Activated naive CD8-positive, alpha-beta T cell treated with anti-CD3 and anti-CD28 coated beads, Interleukin-2, amount 10 ng/mL, durations not matched to agents 7 days and 5 days (primary cell): ENCODE measurements at places on chromosomes 3 and 15. TPM values are rescaled to one million over a fixed set of nuclear protein-coding genes. Genes with fewer than 3 reads are reported as not detected.

DNA sequence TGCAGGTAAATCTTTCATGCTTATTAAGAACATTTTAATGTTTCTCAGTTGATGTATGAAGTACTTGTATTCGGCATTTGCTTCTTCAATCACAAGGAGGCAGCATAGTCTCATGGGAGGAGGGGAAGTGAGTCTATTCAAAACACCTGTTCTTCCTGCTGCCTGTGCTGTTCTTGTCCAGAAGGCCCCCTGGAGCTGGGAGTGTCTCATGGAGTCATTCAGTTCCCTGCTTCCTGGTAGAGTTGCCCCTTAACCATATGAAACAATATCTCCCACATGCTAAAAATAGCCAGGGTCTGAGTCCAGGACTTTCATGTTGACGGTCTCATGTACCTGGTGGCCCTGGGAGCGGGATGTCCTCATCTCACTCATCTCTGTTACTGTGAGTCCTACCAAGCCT is 15.5 kb upstream of the PPP1R2 start:
- H3K27me3 ChIP-seq, result no peaks in the 10 kb centered on the region
- H3K27ac ChIP-seq, result no peak overlapping the region
- DNase-seq, result no peak
- H3K4me3 ChIP-seq, result no peak overlapping the region

Gene IL16
- total RNA-seq, result 281 TPM

- H3K27ac ChIP-seq, result no peak overlapping the region
- no peaks in the 10 kb centered on the region for H3K4me1 ChIP-seq
- H3K36me3 ChIP-seq, result no peaks in the 10 kb centered on the region
- H3K4me3 ChIP-seq, result no peak overlapping the region
- H3K27me3 ChIP-seq, result peaks cover 3% of the 10 kb centered on the region
Observed at GRCh38 chr3:72058493-72059081, 273.6 kb upstream of the PROK2 start.

DNA sequence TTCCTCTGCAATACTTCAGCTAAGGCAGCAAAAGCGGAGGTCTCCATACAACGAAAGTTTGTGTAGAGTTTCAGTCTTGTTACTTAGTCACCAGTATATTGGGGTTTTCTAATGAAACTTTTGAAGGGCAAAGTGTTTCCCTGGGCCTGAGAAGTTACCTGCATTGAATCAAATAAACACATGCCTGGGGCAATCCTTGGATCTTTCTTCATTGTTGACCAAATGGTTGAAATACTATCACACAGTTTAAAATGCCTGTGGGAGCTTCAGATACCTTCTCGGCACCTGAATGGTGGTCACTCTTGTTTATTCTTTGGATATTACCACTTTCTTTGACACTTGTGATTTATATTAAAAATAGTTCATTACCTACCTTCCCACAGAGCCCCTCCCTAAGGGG is 988 bp upstream of the CHSY1 start:
- H3K4me1 ChIP-seq, result peaks cover 47% of the 10 kb centered on the region
- peak overlapping the region; percentile 98 for H3K4me3 ChIP-seq
- H3K27me3 ChIP-seq, result no peaks in the 10 kb centered on the region
- no peak for DNase-seq
- H3K36me3 ChIP-seq, result peaks cover 18% of the 10 kb centered on the region

DNA sequence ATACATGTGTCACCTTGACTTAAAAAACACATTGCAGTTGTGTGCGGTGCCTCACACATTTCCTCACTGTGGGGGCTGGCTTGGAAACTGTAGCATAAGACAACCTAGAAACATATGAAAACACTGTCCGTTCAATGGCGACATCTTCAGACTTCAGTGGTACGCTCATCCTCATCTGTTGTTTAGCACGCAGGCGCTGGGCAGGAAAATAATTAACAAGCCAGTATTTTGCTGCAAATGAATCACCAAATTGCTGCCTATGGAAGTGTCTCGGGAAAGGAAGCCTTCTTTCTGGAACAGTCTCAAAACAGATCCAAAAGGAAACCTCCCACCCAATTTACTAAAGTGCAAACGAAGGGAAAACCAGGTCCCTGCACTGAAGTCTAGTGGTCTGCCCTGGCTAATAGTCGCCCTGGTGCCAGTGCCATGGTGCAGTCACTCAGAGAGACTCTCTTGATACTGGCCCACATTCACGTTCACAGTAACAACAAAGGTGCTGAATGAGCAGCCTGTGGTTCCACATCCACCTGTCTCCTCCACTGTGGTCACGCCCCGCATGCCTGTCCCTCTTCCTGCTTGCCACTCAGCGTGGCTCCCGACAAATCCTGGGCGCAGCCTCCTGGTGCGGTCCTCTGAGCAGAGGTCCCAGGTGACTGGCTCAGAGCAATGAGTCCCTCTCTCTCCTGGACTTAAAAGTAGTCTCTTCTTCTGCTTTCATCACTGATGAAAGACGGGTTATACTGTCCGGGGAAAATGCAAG is 35.6 kb upstream of the MUC13 start:
- no peaks in the 10 kb centered on the region for H3K27me3 ChIP-seq
- H3K27ac ChIP-seq, result no peak overlapping the region
- peaks cover 47% of the 10 kb centered on the region for H3K36me3 ChIP-seq
- peaks cover 23% of the 10 kb centered on the region for H3K4me1 ChIP-seq
- no peak overlapping the region for H3K4me3 ChIP-seq

GRCh38 chr3:66713921-66714320 is 213.1 kb upstream of the LRIG1 start:
- no peak overlapping the region for H3K27ac ChIP-seq
- H3K4me1 ChIP-seq, result no peaks in the 10 kb centered on the region
- DNase-seq, result no peak

DNA sequence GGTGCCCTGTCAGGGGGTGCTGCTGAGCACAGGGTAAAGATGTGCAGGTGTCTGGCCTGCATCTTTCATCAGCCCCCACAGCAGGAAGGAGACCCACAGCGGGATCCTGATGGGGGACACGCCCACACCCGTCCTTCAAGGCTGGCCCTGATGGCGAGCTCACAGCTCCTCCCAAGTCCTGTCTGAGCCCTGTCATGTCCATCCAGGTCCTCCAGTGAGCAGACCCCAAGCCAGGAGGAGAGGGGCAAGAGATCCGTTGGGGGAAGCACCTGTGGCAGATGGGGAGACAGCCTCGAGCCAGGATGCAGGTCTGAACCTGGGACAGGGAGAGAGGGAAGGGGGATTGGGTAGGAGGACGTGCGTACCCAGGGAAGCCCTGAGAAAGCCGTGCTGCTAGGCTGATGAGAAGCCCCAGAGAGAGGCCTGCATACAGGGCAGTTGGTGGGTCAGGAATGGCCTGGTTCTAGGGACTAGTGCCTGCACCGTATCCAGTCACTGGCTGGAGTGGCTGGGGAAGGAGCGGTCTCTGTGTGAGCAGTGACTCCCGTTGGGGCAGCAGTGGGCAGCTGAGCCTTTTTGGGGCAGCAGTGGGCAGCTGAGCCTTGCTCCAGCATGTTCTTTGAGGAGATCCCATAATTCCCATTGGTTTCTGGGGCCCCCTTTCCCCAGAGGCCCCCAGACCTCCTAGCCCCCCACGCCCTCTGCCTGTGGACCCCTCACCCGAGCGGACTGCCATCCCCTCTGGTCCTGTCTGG is 133.3 kb upstream of the MEF2A start:
- DNase-seq, result peak; percentile 22
- no peak overlapping the region for H3K4me3 ChIP-seq
- H3K27ac ChIP-seq, result peak overlapping the region; percentile 16
- H3K36me3 ChIP-seq, result no peaks in the 10 kb centered on the region
- peaks cover 19% of the 10 kb centered on the region for H3K4me1 ChIP-seq
- no peaks in the 10 kb centered on the region for H3K27me3 ChIP-seq

Gene BFSP2
- total RNA-seq, result not detected

GRCh38 chr3:129971351-129972052 is 3.0 kb upstream of the TRH start:
- H3K4me3 ChIP-seq, result no peak overlapping the region
- H3K4me1 ChIP-seq, result peaks cover 5% of the 10 kb centered on the region
- no peak for DNase-seq
- peaks cover 50% of the 10 kb centered on the region for H3K27me3 ChIP-seq
- H3K36me3 ChIP-seq, result peaks cover 1% of the 10 kb centered on the region
- H3K27ac ChIP-seq, result no peak overlapping the region

DNA sequence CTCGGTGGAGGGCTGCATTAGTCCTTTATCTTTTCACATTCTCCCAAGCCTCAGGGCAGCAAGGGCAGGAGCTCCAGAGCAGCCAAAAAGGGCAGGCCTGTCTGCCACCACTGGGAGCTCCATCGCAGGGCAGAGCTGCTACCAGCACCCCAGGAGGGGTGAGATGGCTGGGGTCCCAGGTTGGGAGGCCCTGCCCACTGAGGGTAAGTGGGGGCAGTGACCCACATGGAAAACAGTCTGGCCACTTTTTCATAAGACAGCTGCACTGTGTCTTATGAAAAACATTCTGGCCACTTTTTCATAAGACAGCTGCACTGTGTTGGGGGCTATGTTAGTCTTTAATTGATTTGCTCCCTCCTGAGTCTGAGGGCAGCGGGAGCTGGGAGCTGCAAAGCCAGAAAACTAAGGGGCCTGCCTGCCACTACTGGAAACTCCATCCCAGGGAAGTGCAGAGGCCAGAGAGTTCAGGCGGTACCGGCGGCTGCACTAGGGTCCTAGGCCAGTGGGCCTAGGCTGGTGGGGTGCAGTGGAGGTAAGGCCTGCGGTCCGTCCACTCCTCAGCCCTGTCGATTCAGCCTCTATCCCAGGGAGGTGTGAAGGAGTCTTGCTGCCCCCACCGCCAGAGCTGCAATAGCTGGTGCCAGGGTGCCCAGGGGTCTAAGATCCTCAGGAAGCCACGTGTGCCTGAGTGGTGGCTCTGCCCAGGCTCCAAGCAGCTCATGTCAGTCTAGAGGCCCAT is 45.4 kb downstream of the TMCO5A start:
- no peak overlapping the region for H3K27ac ChIP-seq
- no peaks in the 10 kb centered on the region for H3K36me3 ChIP-seq
- H3K4me1 ChIP-seq, result no peaks in the 10 kb centered on the region
- H3K4me3 ChIP-seq, result no peak overlapping the region

Gene CFAP161
- total RNA-seq, result not detected

DNA sequence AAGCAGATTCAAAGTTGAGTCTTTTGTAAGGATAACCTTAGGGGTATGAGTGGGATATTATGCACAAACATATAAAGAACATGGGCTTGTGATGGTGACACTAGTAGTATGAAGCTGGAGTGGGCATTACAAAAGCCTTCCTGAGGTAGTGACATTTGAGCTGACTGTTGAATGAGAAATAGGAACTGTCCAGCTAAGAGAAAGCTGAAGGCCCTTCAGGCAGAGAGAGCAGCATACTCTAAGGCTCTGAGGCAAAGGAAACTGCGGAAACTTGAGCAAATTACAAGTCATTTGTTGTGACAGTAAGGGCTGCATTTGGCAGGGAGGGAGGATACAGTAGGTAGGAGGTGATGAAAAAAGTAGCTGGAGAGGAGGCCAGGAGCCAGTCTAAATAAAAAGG is 190.7 kb upstream of the CD96 start:
- peaks cover 1% of the 10 kb centered on the region for H3K36me3 ChIP-seq
- H3K27me3 ChIP-seq, result peaks cover 2% of the 10 kb centered on the region
- no peak overlapping the region for H3K27ac ChIP-seq

- no peak overlapping the region for H3K4me3 ChIP-seq
- DNase-seq, result no peak
- no peaks in the 10 kb centered on the region for H3K4me1 ChIP-seq
- no peaks in the 10 kb centered on the region for H3K36me3 ChIP-seq
- H3K27me3 ChIP-seq, result peaks cover 11% of the 10 kb centered on the region
Observed at GRCh38 chr3:159904455-159904854, 84.2 kb upstream of the IL12A start.

GRCh38 chr3:57152151-57153143 is 12.7 kb downstream of the IL17RD start:
- peaks cover 38% of the 10 kb centered on the region for H3K27me3 ChIP-seq
- no peak overlapping the region for H3K27ac ChIP-seq
- no peak for DNase-seq
- H3K4me1 ChIP-seq, result no peaks in the 10 kb centered on the region

Gene DNAJA4
- total RNA-seq, result 26.0 TPM

GRCh38 chr15:55552926-55553325 is 35.2 kb downstream of the PYGO1 start:
- peaks cover 8% of the 10 kb centered on the region for H3K27me3 ChIP-seq
- DNase-seq, result no peak
- no peak overlapping the region for H3K4me3 ChIP-seq
- H3K36me3 ChIP-seq, result no peaks in the 10 kb centered on the region
- H3K4me1 ChIP-seq, result no peaks in the 10 kb centered on the region

GRCh38 chr3:195577645-195578177 is 6.0 kb downstream of the APOD start:
- no peak overlapping the region for H3K4me3 ChIP-seq
- DNase-seq, result no peak
- H3K27ac ChIP-seq, result no peak overlapping the region
- no peaks in the 10 kb centered on the region for H3K36me3 ChIP-seq

DNA sequence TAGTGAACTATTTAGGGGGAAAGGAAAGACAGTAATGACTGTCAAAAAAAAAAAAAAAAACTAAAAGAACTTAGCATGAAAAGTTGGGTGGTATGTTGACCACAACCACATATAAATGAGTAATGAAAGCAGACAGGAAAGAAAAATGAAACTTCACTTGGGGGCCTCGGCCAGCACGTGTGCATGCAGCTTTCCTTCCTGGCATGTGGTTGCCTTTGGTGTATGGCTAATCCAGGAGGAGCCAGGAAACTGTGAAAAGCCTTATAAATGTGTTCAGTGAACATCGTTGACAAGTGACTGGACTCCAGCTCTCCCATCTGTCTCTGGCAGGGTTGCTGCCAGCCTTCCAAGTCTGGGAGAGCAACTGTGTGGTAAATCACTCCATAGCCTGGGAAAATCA is 195.1 kb downstream of the DTWD1 start:
- H3K27me3 ChIP-seq, result peaks cover 8% of the 10 kb centered on the region
- H3K27ac ChIP-seq, result no peak overlapping the region
- H3K4me3 ChIP-seq, result peak overlapping the region; percentile 34
- no peak for DNase-seq

Gene ZIC4
- not detected for total RNA-seq

Gene RRP9
- total RNA-seq, result 17.7 TPM

Gene TMC3
- not detected for total RNA-seq

- H3K27me3 ChIP-seq, result no peaks in the 10 kb centered on the region
- peaks cover 41% of the 10 kb centered on the region for H3K4me1 ChIP-seq
- no peak overlapping the region for H3K27ac ChIP-seq
- H3K4me3 ChIP-seq, result no peak overlapping the region
- peaks cover 8% of the 10 kb centered on the region for H3K36me3 ChIP-seq
Observed at GRCh38 chr15:38627689-38628277, 63.2 kb upstream of the RASGRP1 start.

GRCh38 chr15:50234764-50235163 is 30.8 kb downstream of the HDC start:
- H3K4me1 ChIP-seq, result peaks cover 5% of the 10 kb centered on the region
- no peak for DNase-seq
- H3K27ac ChIP-seq, result no peak overlapping the region
- H3K36me3 ChIP-seq, result peaks cover 31% of the 10 kb centered on the region
- no peak overlapping the region for H3K4me3 ChIP-seq

GRCh38 chr3:147775816-147776530 is 366.8 kb downstream of the ZIC1 start:
- H3K4me1 ChIP-seq, result no peaks in the 10 kb centered on the region
- H3K4me3 ChIP-seq, result no peak overlapping the region
- no peak overlapping the region for H3K27ac ChIP-seq
- H3K27me3 ChIP-seq, result no peaks in the 10 kb centered on the region
- no peak for DNase-seq
- H3K36me3 ChIP-seq, result no peaks in the 10 kb centered on the region
